ENCODE measurements at places on chromosomes 5 and 9.

- DNase-seq: no peak
Measured at GRCh38 chr5:143044265-143044664, 274.1 kb downstream of the ARHGAP26 start.

DNA sequence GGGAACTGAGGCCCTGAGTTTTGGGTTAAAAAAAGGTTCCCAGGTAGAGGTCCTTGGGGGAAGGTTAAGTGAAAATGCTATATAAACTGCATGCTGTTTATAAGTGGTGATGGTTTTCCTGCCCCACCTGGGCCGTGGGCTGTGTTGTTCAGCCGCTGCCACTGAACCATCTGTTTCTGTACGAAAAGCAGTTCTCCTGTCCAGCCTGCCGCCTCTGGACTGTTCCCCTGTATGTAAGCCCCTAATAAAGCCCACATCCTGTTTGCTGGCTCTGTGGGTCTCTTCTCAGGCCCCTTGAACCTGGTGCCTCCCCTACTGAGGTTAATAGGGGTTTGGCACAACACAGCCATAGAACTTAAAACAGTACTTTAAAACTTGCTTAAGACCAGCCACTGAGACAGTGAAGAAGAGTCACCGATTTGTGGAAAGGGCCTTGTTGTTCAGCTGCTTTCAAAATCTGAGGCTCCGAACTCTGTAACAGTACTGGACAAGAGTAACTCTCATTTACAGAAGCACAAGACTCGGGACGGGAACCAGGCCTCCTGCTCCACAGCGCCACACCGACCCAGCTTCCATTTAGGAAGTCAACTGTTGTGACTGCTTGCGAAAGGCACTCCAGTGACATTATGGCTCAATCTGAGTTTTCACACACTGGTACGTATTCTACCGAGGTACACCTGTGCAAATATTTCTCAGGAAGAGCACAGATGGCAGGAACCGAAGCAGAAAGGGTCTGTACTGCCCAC is 192.5 kb downstream of the CDK5RAP2 start:
- no peak for DNase-seq

DNA sequence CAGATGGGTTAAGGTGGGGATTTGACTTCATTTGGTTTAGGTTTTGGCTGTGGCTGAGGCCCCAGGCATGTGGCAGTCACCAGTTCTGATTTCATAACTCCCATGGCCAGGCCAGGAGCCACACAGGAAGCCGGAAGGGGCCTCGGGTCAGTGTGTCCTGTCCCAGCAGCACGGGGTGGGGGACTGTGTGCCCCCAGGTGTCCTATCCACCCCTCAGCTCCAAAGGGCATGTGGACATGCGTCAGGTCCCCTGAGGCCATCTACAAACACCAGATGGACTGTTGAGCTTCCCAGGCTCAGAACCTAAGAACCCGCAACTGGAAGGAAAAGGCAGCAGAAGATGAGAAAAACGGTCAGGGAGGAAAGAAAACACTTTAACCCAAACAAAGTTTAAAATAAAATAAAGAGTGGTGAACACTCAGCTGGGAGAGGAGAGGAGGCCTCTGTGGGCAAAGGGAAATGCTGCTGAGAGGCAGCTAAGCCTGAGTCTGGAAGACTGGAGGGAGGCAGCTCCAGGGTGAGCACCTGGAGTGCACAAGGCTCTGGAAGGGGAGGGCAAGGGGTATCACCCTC is 260.8 kb downstream of the AUH start:
- DNase-seq: no peak

- DNase-seq: no peak
Measured at GRCh38 chr9:73042155-73042554, 89.3 kb upstream of the ALDH1A1 start.

GRCh38 chr5:138488481-138488945 is 23.2 kb downstream of the EGR1 start:
- DNase-seq: no peak

DNA sequence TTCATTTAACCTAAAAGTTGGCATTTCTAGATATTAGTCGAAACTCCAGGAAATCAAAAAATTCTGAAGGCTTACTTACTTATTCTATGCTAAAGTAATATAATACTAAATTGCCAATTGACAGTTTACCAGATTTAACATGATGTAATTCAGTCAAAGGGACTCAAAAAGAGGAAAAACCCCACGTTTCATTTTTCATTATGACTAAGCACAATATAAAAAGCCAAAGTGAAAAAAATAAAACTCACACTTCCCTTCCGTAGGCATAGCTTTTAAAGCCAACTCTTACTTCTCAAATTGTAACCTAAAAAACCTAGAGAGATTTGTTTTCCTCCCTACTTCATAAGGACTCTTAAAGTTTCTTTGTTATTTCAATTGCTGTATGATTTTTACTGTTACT is 146.6 kb downstream of the RAPGEF6 start:
- DNase-seq: no peak

- DNase-seq: no peak
Measured at GRCh38 chr5:69497006-69497520, 4.5 kb downstream of the OCLN start.

- DNase-seq: no peak
Measured at GRCh38 chr9:109766351-109766750, 13.6 kb upstream of the PALM2AKAP2 start.

DNA sequence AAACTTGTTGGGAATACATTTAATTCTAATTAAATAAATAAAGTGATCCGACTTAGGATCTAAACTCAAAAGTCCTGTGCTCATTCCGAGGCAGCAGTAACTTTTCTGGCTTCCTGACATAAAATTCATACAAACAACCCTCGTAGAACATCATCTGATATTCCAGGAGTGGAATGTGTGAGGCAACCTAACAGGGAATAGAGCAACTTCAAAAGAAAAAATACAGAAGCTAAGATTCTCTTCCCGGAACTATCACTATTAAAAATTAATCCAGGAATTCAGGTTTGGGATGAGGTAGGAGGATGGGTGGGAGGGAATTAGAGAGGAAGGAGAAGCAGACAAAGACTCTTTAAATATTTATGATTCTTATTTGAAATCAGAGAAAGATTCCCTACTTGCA is 32.9 kb upstream of the TRIO start:
- no peak for DNase-seq

DNA sequence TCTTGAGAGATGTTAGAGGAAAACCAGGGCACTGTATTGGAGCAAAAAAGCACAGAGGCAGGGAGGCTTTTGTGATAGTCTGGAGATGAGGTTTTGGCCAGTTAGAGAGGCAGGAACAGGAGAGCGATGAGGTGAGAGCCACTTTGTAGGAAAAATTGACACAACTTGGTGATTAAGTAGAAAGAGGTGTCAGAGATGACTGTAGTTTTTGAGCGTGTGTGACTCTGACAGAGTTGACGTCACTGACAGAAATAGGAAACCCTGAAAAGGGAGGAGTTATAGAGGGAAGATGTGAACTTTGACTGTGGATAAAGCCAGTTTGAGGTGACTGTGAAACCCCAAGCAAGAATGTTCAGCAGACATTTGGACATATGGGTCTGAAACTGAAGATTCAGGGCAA is 15.7 kb downstream of the NFX1 start:
- DNase-seq: no peak

DNA sequence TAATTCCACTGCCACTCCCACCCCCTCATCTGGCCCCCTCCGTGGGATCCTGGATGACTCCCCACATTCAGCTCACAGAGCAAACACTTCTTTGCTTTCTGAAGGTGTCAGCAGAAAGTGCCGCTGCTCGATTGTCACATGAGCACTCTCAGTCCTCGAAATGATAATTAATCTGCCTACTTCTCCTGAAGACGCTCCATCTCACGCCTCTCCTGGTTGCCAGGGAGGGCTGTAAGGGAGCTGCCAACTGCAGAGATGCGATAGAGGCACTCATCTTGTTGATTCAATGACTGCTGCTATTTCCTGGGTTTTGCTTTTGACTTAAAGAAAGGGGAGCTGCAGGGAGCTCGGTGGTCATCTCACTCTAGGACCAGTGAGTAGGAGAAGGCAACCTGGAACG is 206.5 kb downstream of the DAB2IP start:
- DNase-seq: no peak

DNA sequence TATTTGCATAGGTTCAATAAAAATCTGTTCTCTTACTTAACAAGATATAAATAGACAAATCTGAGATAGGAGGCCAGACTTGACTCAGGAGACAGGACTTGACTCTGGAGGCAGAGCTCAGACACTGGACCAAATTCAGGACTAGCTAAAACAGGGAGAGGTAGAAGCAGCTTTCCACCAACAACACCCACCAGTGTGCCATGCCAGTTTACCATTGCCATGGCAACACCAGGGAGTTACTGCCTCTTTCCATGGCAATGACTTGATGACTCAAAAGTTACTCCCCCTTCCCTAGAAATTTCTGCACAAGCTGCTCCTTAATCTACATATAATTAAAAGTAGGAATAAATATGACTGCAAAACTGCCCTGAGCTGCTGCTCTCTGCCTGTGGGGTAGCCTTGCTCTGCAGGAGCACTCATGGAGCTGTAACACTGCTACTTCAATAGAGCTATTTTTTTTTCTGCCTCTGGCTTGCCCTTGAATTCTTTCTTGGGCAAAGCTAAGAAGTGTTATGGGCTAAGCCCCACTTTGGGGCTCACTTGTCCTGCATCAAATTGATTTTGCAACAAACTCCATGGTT is 473.0 kb downstream of the PLK2 start:
- DNase-seq: peak; percentile 0

DNA sequence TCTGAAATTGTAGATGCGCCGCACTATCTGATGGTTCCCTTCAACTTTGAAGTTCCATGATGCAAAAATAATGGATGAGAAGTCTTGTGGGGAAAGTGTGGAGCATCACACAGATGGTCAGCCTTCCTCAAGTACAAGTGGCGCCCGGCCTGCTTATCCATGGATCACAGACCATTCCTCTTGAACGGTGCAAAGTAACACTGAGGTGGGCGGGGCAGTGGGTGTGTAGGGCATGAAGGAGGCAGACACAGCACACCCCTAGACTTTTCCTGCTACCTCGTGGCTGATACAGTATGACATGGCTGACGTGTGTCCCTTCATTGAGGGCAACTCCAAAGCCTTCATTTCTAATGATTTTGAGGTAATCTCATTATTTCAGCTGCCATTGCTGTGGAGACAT is 2.5 kb upstream of the GNG10 start:
- no peak for DNase-seq

DNA sequence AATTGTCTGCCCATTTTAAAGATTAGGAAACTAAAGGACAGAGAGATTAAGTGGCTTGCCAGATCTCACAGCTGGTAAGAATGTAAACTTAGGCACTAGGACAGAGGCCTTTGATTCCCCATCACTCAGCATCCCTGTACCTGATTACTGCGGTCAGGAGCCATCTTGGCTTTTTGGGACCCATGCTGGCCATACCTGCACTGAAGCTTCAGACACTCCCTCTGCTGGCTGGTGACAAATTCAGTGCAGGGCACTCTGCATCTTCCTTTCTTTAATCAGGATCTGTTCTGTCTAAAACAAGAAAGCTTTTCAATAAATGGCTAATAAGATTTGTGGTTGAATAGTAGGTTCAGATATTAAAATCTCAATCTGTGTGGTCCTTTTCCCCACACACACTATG is 215.5 kb upstream of the RORB start:
- DNase-seq: no peak

Data from hippocampal formation (tissue), 2 donors.